ENCODE measurements at places on chromosomes 6 and 20. TPM values are rescaled to one million over a fixed set of nuclear protein-coding genes. Genes with fewer than 3 reads are reported as not detected.

GRCh38 chr6:160137989-160138835 is 16.6 kb downstream of the SLC22A1 start:
- H3K27ac ChIP-seq, result peak overlapping the region; percentile 2
- no peaks in the 10 kb centered on the region for H3K4me1 ChIP-seq
- H3K4me3 ChIP-seq, result no peak overlapping the region
- no peaks in the 10 kb centered on the region for H3K36me3 ChIP-seq

DNA sequence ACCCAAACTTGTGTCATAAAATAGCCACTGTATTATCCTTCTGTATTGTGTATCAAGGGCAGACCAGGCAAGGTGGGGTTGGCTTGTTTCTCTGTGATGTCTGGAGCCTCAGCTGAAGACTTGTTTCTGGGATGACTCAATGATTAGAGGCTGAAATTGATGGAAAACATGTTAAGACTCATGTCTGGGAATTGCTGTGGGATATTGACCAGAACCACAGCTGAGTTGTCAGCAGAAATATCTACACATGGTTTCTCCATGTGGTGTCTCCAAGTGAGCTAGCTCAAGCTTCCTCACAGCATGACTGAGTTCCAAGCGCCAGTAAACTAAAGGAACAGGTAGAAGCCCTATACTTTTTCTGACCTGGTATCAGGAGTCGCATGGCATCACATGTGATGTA is 128.5 kb upstream of the SYNDIG1 start:
- no peaks in the 10 kb centered on the region for H3K36me3 ChIP-seq
- DNase-seq, result no peak
- H3K27me3 ChIP-seq, result no peaks in the 10 kb centered on the region
- no peaks in the 10 kb centered on the region for H3K4me1 ChIP-seq
- H3K27ac ChIP-seq, result no peak overlapping the region
- no peak overlapping the region for H3K4me3 ChIP-seq

- H3K36me3 ChIP-seq, result peaks cover 42% of the 10 kb centered on the region
- no peak overlapping the region for H3K4me3 ChIP-seq
- peak overlapping the region; percentile 16 for H3K27ac ChIP-seq
- peak; percentile 67 for DNase-seq
- no peaks in the 10 kb centered on the region for H3K27me3 ChIP-seq
These were observed 322.2 kb downstream of the ESR1 start for GRCh38 chr6:152129691-152130151.

The OR2J3 gene
- not detected for polyA plus RNA-seq

The RNF39 gene
- polyA plus RNA-seq, result not detected

- H3K27ac ChIP-seq, result no peak overlapping the region
- no peaks in the 10 kb centered on the region for H3K27me3 ChIP-seq
- H3K4me1 ChIP-seq, result no peaks in the 10 kb centered on the region
These were observed 92.9 kb downstream of the GJA10 start for GRCh38 chr6:89987140-89987539.

- peaks cover 3% of the 10 kb centered on the region for H3K4me1 ChIP-seq
- no peaks in the 10 kb centered on the region for H3K27me3 ChIP-seq
- H3K36me3 ChIP-seq, result no peaks in the 10 kb centered on the region
- no peak overlapping the region for H3K4me3 ChIP-seq
- H3K27ac ChIP-seq, result no peak overlapping the region
These were observed 32.5 kb downstream of the SRSF3 start for GRCh38 chr6:36626636-36627035.

GRCh38 chr6:124829822-124830221 is 132.4 kb upstream of the RNF217 start:
- no peak for DNase-seq
- no peaks in the 10 kb centered on the region for H3K27me3 ChIP-seq
- H3K4me1 ChIP-seq, result no peaks in the 10 kb centered on the region
- no peak overlapping the region for H3K4me3 ChIP-seq

The PPP1R14C gene
- polyA plus RNA-seq, result 6.5 TPM

DNA sequence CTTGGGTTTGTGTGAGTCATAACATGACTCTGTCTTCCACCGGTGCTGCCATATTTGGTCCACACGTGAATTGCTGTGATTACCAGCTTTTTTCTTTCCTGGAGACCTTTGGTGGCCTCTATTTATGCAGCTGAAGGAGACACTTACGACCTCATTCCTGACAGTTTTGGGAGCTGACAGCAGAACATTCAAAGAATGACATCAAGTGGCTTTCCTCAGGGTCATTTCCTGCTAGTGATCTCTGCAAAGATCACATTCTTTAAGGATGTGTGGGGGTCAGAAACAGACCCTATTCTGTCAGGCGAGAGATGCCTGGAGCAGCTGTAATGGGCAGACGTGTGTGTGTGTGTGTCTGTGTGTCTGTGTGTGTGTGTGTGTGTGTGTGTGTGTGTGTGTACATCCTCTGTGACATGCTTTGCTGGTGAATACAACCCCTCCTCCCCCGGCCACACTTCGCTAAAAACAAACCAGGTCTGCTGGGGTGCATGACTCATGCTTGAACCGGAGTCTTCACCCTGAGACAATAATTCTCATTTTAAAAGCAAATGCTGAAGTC is 115.6 kb downstream of the TMEM170B start:
- no peaks in the 10 kb centered on the region for H3K36me3 ChIP-seq
- H3K4me3 ChIP-seq, result no peak overlapping the region
- peak; percentile 53 for DNase-seq
- H3K27ac ChIP-seq, result no peak overlapping the region

The SALL4 gene
- polyA plus RNA-seq, result not detected

GRCh38 chr20:3818155-3819151 is 1.9 kb upstream of the AP5S1 start:
- DNase-seq, result peak; percentile 50
- H3K27me3 ChIP-seq, result no peaks in the 10 kb centered on the region
- no peak overlapping the region for H3K4me3 ChIP-seq
- H3K27ac ChIP-seq, result no peak overlapping the region
- no peaks in the 10 kb centered on the region for H3K36me3 ChIP-seq

DNA sequence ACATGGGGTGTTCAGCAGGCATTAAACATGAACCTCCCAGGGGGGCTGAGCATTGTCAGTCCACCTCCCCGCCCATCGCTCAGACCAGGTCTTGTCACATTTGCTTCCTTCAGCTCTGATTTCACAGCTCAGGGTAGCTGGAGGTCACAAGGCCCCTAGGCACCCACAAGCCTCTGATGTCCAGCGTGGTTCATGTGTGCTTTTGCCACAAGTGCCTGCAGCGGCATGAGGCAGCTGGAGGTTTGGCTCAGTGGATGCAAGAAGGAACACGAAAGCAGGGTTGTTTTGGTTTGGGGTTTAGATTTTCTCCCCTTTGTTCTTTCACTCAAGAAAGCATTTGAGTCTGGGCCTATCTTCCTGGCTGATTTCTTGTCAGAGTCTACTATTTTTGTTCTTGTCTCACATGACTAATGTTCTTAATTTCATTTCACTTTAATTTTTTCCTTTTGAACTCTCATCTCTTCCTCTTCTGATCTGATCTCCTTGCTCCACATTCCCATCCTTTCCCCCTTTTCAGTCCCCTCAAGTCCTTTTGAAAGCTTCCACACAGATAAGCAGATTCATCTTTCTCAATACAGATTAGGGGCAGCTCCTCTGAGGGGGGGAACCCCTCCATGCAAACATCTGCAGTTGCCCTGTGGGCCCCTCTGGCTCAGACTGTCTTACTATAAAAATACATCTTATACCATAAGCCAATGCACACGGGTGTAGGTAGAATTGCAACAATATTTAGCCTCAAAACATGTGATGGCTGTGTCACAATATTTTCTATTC is 68.1 kb upstream of the CEP85L start:
- H3K36me3 ChIP-seq, result no peaks in the 10 kb centered on the region
- no peaks in the 10 kb centered on the region for H3K27me3 ChIP-seq
- no peak overlapping the region for H3K4me3 ChIP-seq
- H3K4me1 ChIP-seq, result no peaks in the 10 kb centered on the region
- DNase-seq, result no peak
- H3K27ac ChIP-seq, result no peak overlapping the region

DNA sequence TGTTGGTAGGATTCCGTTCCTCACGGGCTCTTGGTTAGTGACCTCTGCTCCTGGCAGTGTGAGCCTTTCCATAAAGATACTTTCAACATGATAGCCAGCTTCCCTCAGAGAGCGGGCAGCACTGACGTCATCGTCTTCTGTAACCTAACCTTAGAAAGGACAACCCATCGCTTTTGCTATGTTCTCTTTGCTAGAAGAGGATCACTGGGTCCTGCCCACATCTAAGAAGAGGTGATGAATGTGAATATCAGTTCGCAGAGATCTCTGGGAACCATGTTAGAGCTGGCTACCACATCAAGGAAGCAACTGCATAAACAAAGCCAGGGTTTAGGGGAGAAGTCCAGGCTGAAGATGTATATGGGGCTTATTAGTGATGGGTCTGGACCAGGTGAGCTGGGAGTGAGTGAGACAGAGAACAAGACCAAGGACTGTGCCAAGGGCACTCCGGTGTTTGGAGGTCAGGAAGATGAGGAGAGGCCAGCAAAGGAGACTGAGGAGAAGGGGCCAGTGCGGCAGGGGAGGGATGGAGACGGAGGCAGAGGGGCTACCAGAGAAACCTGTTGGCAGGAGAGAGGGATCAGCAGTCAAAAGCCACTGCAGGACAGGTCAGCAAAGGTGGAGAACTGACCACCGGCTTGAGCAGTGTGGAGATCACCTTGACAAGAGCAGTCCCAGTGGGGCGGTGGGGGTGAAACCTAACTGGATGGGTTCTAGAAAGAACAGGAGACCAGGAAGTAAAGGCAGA is 39.7 kb downstream of the PIM1 start:
- H3K36me3 ChIP-seq, result no peaks in the 10 kb centered on the region
- no peak overlapping the region for H3K4me3 ChIP-seq
- no peak overlapping the region for H3K27ac ChIP-seq
- no peak for DNase-seq

The SLC22A2 gene
- polyA plus RNA-seq, result 73.7 TPM

- no peak overlapping the region for H3K4me3 ChIP-seq
- no peak overlapping the region for H3K27ac ChIP-seq
- no peaks in the 10 kb centered on the region for H3K36me3 ChIP-seq
- no peaks in the 10 kb centered on the region for H3K27me3 ChIP-seq
These were observed 50.6 kb downstream of the SOD2 start for GRCh38 chr6:159642481-159642880.

- H3K27me3 ChIP-seq, result no peaks in the 10 kb centered on the region
- H3K4me3 ChIP-seq, result no peak overlapping the region
- no peaks in the 10 kb centered on the region for H3K4me1 ChIP-seq
- no peak for DNase-seq
- H3K27ac ChIP-seq, result no peak overlapping the region
These were observed 104.0 kb downstream of the SASH1 start for GRCh38 chr6:148446681-148447080.

GRCh38 chr20:32521780-32522525 is 63.2 kb downstream of the NOL4L start:
- peaks cover 3% of the 10 kb centered on the region for H3K4me1 ChIP-seq
- H3K27me3 ChIP-seq, result no peaks in the 10 kb centered on the region
- peak; percentile 92 for DNase-seq
- H3K36me3 ChIP-seq, result no peaks in the 10 kb centered on the region

DNA sequence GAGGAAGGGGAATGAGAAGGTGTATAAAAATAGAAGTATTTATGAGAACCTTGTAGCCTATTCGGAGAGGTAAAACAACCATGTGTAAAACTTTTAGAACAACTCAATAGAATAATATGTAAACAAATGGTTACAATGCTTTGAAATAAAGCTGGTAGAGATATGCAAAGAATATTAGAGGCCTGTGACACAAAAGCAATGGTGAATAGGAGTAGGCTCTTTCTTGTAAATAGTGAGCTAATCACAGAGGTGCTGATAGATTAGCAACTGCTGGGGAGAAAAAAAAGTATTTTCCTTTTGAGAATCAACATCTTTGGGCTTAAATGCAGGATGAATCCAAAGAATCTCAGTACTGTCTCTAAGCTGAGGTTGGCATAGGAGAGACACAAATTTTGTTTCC is 7.0 kb downstream of the TMEM200A start:
- H3K36me3 ChIP-seq, result no peaks in the 10 kb centered on the region
- DNase-seq, result no peak
- no peaks in the 10 kb centered on the region for H3K27me3 ChIP-seq
- peaks cover 3% of the 10 kb centered on the region for H3K4me1 ChIP-seq
